ENCODE measurements at places on chromosomes 16 and 17.

GRCh38 chr17:57407287-57408070 is 151.2 kb downstream of the MSI2 start:
- DNase-seq, result no peak

- no peak for DNase-seq
Measured at GRCh38 chr16:4452674-4453073, 21.8 kb downstream of the NMRAL1 start.

DNA sequence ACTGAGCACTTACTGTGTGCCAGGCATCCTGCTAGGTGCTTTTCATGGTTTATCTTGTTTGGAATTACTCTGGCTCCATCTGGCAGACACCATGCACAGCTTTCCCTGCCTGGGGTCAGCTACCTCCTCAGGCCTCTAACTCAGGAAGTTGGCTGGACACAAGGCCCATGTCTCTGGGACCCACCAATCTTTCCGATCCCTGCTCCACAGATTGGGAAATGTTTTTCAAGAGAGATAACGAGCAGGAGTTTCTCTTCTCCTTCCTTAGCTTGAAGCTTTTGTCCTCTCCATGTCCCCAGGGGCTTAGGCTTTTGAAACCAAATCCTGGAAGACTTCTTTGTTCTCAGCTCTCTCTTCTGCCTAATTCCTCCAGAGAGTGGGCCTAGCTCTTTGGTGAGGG is 11.5 kb upstream of the ELAC2 start:
- no peak for DNase-seq

DNA sequence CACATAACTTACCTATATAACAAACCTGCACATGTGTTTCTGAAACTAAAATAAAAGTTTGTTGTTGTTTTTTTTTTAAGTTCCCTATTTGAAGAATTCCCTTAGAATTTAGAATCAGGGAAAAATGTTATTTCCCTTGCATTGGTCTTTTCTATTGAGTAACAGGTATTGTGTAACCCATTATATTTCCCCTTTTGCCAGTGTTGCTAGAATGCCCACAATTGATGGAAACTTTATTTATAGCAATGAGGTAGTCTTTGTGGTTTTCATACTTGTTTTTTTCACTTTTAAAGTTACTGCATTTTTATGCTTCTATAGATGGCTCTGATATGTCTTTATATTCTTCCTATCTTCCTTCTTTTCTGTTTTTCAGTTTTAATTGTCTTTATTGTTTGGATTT is 3.9 kb downstream of the NLRP1 start:
- DNase-seq, result no peak

DNA sequence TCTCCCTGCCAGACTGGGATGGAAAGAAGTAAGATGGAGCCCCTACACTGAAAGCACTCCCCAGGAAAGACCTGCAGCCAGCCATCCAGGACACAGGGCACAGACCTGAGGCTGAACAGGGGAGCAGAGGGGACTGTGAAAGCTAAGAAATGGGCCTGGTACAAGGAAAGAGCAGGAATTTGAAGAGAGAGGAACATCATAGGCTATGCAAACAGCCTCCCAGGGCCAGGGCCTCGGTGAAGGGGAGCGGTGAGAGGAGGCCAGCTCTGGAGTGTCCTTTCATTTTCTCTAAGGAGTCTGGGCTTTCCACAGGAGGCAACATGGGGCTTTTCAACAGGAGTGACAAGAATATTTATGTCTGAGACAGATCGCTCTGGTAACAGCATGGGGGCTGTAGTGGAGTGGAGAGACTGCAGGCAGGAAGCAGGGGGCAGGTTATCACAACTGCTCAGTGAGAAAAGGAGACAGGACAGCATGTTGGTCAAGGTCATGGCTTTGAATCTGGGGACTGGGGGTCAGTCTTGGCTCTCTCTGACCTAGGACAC is 50.1 kb downstream of the TOM1L2 start:
- DNase-seq, result no peak

- DNase-seq, result no peak
Measured at GRCh38 chr17:80248001-80248893, 12.4 kb upstream of the RNF213 start.

GRCh38 chr16:82544378-82545160 is 82.2 kb upstream of the CDH13 start:
- DNase-seq, result no peak

DNA sequence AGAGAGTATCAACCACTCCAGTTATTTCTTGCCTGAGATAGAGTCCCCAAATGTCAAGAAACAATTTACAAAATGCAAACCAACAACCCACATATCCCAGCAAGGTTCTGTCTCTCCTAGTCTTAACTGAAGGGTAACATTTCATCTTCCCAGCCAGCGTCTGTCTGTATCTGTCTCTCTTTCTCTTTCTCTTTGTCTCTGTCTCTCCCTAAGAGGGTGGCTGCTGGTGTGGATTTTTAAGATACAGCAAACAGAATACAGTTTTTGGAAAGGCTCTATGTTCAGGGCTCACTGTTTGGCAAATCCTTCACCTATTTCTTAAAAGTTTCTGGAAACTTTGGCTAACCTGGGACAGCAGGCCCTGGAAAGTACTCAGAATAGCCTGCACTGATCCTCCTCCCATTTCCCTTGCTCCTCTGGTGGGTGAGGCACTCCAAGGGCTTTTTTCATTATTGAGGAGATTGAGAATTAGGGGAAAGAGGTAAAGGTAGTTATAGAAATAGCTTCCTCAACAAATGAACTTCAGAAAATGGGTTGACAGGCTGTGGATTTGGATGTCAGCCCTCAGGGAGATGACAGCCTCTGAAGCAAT is 6.2 kb downstream of the HOXB4 start:
- DNase-seq, result no peak

- DNase-seq, result no peak
Measured at GRCh38 chr16:79436885-79437284, 163.7 kb downstream of the MAF start.

DNA sequence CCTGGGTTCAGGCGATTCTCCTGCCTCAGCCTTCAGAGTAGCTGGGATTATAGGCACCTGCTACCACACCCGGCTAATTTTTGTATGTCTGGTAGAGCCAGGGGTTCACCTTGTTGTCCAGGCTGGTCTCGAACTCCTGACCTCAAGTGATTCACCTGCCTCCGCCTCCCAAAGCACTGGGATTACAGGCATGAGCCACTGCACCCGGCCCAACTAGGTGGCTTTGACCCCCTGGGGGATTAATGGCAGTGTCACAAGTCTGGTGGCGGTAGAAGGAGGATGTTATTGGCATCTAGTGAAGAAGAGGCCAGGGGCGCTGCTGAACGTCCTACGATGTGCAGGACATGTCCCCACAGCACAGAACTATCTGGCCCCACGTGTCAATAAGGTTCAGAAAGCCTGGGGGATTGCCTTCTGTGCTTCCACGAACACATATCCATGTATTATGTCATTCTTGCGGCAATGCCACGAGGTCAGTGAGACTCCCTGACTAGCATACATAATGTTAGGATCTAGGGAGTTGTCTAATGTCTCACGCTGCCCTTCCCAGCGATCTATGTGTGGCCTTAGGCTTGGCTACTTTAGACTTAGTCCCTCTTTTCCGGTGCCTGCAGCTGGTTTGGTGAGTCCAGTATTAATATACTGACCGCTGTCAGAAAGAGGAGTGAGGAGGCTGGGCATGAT is 75.8 kb downstream of the ABCC6 start:
- DNase-seq, result no peak

DNA sequence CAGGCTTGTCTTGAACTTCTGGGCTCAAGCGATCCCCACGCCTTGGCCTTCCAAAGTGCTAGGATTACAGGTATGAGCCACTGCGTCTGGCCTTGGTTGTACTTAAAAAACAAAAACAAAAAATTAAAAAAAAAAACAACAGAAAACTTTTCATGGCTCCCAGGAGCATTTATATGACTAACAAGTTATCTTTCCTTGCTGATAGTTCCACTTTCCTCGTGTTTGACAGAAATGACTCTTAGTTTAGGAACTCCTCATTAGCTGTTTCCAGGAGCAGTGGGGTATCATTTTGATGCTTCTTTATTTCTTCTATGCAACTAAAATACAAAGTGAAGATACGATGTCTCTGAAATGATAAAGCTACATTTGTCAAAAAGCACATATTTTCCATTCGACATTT is 165.4 kb downstream of the PRKCA start:
- no peak for DNase-seq

GRCh38 chr16:35574454-35575431 is 2115.3 kb downstream of the TP53TG3F start:
- DNase-seq, result no peak

DNA sequence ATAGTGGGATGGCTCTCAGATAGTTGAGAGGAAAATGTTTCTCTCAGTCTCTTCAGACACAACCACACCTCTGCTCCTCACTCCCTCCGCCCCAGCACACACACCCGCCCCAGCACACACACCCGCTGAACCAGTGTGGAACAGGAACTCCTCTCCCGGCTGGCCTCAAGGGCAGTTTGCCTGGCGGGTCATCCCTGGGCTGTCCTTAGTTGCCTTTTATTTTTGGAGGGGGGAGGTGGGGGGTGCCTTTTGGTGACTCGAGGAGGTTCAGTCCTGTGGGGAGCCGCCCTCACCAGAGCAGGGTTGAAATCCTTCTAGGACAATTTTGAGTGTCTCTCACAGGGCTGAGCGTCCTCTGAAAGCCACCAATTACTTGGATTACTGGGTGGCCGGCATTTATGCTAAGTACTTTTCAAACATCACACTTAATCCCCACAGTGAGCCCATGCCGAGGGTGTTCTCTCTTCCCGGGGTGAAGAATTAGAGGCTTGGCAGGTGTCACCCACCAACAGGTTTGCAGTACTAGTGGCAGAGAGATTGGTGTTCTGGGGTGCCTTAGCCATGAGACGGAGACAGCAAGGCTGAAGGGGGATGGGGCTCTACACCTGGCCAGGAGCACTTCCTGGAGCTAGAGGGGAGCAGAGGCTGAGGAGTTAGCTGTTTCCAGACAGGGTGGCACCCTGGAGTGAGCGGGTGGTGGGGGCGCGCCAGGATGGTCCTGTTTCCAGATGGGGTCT is 2.8 kb downstream of the RASD1 start:
- DNase-seq, result no peak

DNA sequence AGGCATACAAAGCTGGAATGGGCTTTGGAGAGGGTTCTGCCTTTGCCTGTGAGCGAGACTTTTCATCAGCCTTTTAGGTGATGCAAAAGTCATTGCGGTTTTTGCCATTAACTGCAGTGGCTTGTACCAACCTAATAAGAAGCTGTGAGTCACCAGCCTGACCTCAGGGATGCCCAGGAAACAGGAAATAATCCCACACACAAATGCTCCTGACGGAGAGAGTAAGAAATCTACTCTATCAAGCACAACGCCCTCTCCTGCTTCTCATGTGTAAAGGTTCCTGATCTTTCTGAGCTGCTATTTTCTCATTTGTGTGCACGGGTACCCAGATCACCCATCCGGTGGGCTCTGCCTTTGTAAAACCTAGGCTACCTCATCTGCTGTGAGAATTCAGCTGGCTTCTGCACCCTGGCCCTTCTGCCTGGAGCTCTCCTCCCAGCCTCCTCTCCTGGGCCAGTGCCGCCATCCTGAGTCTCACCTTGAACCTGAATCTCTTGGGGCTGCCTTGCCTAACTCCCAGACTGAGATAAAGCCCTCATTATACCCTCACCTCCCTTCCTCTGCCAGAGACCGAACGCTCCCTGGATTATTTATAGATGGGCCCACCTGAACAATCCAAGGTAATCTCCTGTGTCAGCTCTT is 299.7 kb downstream of the C16orf95 start:
- DNase-seq, result no peak

DNA sequence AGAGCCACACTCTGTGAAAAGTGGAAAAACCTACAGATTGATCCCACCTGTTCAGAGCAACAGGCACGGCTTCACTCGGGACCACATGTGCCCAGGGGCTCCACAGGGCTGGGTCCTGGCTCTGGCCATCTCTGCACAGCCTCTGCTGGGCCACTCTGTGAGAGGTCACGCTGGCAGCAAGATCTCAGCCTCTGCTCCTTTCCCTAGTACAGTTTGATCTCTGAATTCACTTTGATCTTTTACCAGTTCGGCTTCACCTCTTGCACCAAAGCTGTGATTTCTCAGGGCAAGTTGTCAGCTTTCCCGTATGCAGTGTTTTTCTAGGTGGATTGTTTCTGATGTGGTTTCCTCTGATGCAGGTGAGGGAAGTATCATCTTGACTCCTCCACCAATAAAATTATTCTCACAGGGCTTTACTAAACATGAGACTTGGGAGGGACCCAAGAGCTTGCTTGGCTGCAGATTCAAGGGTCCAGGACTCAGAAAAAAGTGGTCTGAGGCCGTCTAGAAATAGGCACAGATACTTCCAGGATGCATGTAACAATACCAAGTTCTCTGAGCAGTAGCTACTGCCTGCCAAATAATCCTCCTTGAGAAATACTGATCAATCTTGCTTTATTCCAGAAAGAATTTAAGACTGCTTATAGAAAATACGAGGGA is 24.0 kb upstream of the ALDH3A1 start:
- DNase-seq, result no peak

DNA sequence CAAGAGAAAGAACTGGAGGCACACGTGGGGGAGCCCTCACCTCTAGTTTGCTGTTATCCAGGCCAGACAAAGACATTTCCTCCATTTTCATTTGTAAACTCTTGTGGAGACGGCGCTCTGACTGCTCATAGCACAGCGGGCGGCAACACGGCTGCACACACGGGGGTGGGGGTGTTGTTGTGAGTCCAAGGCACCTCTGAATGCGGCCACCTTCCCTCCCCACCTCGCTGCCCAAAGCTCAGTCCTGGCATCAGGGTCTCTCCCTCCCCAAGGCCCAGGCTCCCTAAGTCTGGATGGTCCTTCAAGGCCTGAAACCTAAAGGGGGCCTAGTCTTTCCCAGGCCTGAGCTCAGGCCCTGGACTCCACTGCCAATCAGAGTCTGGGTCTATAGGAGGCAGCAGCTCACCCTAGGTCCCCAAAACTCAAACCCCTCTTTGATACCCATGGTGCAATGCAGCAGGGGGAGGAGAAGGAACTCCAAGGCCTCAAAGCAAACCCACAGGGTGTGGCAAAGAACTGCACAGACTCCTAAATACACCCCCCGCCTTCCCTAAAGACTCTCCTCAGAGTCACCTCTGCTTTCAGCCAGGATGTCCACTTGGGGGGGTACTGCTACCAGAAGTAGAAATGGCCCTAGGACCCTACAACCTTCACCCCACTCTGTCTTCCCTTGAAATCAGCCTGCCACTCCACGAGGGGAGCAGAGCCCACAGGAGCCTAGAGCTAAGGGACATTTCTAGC is 1.5 kb downstream of the ATXN7L3 start:
- peak; percentile 53 for DNase-seq

DNA sequence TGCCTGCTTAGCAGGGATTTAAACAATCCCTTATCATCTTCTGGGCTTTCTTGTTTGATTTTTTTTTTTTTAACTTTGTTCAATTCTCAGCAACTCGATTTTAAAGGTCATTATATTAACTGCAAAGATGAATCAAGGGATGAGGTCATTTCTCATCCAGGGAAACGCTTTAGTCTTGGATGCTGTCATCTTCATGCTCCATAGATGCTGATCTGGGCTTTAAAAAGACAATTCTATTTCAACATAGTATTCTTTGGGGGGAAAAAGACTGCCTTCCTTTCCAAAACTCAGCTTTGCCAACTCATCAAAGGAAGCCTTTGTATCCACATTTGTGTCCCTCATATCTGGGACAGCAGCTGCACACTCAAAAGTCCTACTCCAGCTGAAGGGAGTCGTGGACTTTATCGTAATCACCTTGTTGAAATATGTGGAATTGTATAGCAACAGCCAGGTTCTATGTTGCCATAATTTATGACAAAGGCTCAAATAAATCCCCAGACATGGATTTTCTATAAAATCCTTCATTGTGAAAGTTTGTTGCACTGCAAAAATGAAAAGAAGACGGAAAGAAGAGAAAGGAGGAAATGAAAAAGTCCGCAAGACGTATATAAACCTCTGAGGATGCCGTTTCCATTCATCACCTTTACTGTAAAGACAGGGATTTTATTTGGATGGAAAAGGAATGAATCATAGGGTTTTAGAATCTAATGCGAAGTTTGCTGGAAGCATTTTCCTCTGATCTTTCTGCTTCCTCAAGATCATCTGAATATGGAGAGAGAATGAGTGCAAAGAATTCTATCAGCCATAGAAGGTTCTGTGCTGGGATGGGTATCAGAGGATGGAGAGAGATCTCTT is 48.6 kb upstream of the XYLT1 start:
- no peak for DNase-seq
